A172 (cell line): ENCODE measurements at places on chromosomes 11 and 22.
A peak's percentile ranks its signal among the peaks of the same experiment; 100 is the strongest.

GRCh38 chr11:25943777-25944661 is 387.9 kb upstream of the ANO3 start:
- DNase-seq: no peak

- DNase-seq: no peak
These were observed 10.6 kb upstream of the SPI1 start for GRCh38 chr11:47388697-47389576.

- DNase-seq: no peak
These were observed 20.2 kb upstream of the IL17RA start for GRCh38 chr22:17064498-17065100.

GRCh38 chr22:43474161-43475101 is 62.6 kb downstream of the MPPED1 start:
- no peak for DNase-seq

- no peak for DNase-seq
These were observed 560 bp downstream of the PHOX2A start for GRCh38 chr11:72243173-72244059.

DNA sequence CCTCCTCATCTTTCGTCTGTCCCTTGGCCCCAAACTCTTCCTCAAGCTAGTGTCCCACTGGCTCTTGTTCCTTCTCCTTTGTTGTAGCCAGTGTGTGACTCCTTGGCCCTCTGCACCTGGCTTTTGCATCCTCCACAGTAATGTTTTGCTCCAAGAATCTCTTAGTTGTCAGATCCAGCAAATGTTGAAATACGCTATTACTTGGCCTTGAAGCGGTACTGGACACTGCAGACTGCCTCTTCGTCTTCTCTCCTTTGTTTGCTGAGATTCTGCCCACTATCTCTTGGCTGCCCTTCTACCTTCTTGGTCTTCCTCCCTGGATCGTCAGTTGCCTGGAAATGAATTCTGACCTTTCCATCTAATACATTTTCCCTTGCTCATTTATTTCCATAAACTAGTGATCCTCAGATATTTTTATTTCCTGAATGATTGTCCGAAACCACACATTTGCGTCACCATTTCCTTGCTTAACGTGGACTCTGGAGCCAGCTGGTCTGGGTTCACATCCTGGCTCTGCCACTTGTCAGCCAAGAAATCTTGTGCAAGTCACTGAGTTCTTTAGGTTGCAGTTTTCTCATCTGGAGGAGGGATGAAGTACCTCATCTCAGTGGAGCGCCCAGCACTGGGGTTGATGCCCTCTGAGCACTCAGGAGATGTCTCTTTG is 113.6 kb downstream of the LDLRAD3 start:
- no peak for DNase-seq

DNA sequence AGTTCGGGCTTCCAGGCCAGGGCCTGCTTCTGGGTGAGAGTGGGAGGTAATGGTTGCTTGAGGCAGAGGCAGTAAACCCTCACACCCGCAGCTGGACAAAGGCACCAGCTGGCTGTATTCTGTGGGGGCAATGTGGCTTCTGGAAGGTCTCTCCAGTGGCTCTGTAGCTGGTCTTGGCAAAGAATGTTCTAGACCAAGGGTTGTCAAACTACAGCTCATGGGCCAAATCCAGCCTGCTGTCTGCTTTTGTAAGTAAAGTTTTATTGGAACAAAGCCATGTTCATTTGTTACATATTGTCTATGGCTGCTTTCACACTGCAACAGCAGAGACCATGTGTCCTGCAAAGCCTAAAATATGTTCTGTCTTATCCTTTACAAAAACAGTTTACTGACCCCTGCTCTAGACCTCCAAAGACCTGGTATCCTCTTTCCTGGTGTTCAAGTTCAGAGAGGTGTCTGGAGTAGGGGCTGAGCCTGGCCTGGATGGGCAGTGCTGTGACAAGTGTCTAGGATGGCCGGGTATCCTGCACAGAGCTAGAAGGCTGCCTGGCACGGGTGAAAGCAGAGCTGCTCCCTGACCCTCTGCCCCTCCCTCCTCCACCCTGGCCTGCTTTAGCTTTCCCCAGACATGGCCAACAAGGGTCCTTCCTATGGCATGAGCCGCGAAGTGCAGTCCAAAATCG is 3.4 kb downstream of the TAGLN start:
- DNase-seq: no peak

- peak; percentile 48 for DNase-seq
These were observed 71.5 kb upstream of the VSTM5 start for GRCh38 chr11:93921695-93922468.

DNA sequence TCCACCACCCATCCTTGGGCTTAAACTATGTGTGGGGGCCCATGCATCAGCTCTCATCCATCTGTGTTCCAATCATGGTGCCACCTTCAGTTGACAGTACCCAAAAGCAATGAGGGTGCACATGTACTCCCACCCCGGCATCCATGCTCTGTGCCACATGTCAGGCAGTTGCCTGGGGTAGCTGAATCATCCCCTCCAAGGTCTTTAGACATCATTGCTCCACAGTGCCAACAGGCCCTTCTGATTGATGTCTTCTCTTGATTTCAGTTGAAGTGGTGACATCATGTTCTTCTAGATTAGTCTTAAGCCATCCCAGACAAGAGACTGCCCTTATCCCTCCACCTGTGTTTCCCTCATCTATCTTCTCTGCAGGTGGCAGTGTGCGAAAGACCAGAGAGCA is 42.5 kb downstream of the TMPRSS5 start:
- peak; percentile 55 for DNase-seq

GRCh38 chr22:48376428-48376827 is 1451.2 kb downstream of the BRD1 start:
- DNase-seq: no peak

DNA sequence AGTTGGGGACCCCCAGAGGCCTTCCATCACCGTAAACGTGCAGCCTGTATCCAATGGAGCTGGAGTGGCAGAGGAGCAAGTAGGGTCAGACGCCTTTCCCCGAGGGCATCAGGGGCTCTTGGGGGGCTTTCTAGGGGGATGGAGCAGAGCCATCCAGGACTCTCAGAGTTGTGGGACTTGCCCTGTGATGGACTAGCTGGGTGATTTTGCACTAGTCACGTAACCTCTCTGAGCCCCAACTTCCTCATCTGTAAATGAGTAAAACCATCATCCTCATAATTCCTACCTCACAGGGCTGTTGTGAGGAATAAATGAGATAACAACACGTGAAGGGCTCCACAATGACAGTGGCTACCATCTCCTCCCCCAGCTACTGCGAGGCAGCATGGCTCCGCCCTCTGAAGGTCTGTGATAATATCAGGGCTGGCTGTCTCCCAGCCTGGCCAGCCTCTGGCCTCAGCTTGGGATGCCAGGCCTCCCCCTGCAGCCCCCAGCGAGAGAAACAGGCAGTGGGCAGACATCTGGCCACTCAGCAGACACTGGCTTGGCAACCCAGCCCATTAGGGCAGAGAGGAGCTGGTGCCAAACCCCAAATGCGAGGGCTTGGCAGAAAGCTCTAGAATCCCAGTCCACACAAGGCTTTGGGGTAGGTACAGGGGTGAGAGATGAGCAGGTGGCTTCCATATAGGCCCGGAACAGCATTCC is 6.7 kb downstream of the USP2 start:
- DNase-seq: no peak

DNA sequence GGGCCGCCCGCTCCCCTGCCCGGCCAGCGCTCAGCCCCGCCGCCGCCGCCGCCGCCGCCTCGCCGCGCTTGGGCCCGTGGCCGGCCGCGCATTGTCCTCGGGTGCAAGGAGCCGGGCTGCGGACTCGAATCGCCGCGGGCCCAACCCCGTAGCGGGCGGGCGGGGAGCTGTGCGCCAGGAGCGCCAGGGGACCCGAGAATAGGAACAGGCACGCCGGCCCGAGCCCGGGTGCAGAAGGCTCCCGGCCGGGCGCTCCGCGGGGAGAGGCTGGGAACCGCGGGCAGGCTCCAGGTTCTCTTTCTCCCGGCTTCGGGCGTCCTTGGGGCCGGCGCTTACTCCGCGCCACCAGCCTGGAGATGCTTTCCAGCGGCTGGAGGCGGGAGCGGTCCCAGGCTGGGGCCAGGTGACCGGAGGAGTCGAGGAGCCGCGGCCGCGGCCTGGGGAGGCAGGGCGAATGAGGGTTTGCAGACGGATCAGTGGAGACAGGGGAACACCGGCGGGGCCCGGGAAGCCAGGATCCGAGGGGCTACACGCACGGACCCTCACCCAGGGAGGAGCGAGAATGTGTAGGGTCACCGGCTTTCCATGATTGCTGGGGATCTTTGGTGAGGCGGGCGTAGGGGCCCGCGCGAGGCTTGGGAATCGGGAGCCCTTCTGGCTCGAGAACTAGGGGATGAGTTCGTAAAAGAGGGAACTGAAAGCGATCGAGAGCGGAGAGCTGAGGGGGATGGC is 726 bp downstream of the PKNOX2 start:
- no peak for DNase-seq

- DNase-seq: peak; percentile 75
These were observed 32.6 kb upstream of the TOLLIP start for GRCh38 chr11:1341928-1342524.

GRCh38 chr22:47587861-47588577 is 825.6 kb downstream of the TBC1D22A start:
- DNase-seq: no peak

DNA sequence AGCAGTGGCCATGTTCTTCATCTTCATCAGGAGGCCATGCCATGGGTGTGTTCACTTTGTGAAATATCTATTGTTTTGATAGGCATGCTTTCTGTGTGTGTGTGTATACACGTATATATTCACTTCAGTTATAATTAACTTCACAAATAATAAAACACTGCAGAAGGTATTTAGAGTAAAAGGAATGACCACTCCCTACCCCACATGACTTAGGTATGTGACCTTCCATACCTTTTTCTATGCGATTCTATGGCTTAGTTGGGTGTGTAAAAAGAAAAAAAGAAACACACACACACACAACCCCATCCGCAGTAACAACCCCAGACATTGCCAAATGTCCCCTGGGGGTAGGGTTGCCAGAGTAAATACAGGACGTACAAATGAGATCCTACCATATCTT is 72.0 kb downstream of the CYTH4 start:
- no peak for DNase-seq

DNA sequence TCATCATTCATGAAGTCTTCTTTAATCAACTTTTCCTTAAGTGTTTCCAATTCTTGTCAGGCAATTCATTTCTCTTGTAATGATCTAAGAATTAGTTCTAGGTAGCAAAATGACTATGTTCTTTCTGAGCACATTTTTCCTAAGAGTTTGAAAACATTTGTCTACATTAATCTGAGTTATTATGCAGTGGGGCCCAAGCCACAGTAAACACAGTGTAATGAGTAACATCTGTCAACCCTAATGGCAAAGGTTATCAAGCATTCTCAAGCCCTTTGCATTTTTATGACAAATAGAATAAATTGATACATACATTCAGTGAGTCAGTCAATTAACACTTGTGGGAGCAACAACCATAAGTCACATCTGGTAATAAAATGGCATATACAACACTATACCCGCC is 106.7 kb upstream of the ZC3H12C start:
- no peak for DNase-seq

- DNase-seq: no peak
These were observed 29.9 kb downstream of the MS4A2 start for GRCh38 chr11:60118338-60118737.

DNA sequence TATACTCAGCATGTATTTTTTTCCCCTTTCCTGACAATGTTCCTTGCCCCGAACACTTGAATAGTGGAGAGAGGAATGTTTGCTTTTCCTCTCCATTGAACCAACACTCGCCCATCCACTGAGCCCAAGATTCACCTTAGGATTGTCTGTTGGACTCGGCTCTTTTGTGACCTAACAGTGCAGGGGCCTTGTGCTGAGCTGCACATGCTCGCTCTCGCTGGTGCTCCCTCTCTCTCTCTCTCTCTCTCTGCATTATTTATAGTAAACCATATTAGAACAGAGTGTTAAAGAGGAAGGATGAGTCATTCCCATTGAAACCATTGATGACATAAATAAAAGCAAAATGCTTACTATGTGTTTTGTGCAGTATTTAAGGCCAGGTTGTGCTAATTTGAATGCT is 20.7 kb downstream of the ZBTB16 start:
- DNase-seq: peak; percentile 15

GRCh38 chr22:48578138-48579042 is 1249.3 kb downstream of the BRD1 start:
- no peak for DNase-seq

DNA sequence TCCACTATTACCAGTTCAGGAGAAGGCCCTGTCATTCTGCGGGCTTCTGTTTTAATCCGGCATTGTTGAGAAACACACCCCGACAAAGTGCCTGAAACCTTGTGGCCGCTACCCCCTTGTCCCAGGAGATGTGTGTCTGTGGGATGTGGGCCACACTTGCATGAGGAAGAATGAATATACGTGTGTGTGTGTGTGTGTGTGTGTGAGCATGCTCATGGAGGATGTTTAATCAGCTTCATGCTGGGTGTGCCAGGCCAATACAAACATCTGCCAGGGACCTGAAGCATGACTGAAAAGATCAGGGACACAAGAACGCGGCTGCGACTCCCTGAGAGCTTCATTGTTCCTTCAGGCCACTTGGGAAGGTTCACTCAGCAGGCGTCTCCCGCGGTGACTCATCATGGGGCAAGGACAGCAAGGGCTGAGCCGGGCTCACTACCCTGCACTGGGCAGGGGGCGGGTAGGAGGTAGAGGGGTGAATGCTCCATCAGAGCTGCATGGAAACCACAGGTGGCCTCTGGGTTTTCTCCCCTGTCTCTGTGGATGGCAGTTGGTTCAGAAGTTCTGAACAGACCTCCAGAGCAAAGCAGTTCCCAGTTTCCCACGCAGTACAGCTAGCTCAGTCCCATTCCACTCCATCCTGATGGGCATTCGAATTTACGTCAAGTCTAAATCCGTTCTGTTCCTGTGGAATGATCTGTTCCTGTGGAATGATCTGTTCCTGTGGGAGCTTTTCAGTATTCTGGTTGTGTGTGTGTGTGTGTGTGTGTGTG is 7.0 kb upstream of the MALAT1 start:
- DNase-seq: peak; percentile 91

DNA sequence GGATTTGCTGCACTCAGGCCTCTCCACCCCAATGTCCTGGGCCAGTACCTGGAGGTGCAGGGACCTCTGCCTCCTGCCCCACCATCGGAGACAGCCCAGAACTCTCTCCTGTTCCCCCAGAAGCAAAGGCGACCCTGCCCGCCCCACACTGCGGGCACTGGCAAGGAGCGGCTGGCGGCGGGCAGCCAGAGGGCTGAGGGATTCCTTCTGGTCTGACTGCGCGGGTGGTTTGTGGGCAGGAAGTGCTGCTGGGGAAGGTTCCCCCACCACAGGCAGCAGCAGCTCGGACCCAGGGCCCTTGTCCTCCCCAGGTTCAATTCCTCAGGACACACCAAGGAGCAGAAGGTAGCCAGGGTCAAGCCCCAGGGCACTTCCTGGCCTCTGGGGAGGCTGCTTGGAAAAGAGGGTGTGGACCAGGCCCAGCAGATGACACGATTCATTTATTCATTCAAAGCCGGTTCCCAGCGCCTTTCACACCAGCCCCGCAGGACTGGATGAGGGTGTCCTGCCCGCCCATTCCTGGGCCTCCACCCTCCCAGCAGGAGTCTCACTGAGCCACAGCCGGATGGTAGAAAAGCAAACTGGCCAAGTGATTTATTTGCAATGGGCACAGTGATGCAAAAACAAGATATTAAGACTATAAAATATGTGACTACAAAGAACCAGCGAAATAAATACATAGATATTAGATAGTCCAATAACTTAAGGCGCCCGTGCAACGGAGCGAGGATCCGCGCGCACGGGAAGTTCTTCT is 1.2 kb downstream of the PHLDA2 start:
- peak; percentile 67 for DNase-seq
